ENCODE measurements at places on chromosomes 7 and 10.
A peak's percentile ranks its signal among the peaks of the same experiment; 100 is the strongest.

DNA sequence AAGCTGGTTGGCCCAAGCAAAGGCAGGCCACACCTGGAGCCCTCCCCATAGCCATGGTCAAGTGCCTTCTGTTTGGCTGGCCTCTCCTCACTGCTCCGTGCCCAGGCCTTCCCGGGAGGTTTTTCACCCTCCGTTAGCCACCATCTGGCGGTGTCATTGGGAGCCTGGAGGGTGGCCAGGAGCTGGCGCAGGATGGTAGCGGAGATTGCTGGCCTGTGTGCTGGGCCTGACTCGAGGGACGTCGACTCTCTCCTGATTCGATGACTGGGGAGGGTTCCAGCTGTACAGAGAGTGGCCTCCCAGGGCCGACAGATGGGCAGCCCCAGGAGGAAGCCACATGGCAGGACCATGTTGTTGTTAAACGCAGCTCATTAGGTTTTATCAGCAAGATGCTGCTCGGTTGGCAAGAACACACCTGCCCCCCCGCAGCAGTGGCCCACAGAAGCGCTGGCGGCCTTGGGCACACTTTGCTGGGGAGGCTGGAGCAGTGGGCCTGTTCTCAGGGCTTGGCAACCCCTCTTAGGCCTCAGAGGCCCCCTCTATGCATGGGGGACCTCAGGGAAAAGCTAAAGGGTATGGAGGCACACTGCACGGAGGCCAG is 64.0 kb upstream of the CACUL1 start:
- DNase-seq, result no peak

GRCh38 chr7:95095259-95095965 is 188.0 kb downstream of the PPP1R9A start:
- DNase-seq, result no peak

DNA sequence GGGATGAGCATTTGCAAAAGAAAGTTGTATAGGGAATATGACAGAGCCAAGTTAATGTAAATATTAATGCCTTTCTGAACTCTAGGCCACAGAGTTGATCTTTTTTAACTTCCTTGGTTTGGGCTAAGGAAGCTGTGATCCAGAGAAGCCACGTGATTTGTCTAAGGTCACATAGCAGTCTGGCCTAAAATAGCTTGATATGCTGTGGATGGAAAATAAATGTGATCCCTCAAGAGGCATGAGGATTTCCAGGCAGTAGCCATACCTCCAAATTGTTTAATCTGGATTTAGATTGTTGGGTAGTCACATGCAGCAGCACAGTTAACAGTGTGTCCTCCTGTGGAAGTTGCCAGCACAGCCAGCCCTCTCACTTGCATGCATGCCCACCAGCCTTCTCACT is 165.7 kb upstream of the LANCL2 start:
- no peak for DNase-seq

DNA sequence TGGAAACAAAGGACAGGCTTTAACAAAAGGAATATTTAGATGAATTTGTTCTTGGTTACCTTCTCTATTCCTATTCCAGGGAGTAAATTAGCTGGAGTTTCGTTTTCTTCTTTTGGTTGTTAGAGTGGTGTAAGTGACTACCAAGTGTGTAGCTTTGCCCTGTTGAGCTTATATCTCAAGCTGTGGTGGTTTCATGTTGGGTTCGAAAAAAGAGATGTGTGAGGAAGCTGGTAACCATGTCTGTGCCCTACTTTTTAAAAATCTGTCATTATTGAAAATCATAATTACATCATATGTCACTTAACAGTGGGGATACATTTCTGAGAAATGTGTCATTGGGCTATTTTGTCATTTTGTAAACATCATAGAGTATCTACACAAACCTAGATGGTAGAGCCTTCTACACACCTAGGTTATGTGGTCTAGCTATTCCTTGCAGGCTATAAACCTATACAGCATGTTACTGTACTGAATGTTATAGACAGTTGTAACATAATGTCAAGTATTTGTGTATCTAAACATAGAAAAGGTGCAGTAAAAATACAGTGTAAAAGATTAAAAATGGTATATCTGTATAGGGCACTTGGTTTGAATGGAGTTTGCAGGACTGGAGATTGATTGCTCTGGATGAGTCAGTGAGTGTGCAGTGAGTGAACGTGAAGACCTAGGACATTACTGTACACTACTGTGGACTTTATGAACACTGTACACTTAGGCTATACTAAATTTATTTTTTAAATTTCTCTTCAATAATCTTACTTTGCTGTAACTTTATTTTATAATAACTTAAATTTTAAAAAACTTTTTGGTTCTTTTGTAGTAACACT is 90.4 kb downstream of the SEPTIN7 start:
- no peak for DNase-seq

- DNase-seq, result no peak
These were observed 733.2 kb downstream of the INHBA start for GRCh38 chr7:40969641-40970040.

- no peak for DNase-seq
These were observed 30.8 kb downstream of the GRID1 start for GRCh38 chr10:86335831-86336230.

GRCh38 chr10:59872892-59873463 is 33.4 kb downstream of the CCDC6 start:
- DNase-seq, result no peak

GRCh38 chr7:12759151-12759550 is 71.7 kb downstream of the ARL4A start:
- no peak for DNase-seq

GRCh38 chr7:31084226-31084625 is 32.1 kb downstream of the ADCYAP1R1 start:
- no peak for DNase-seq

- DNase-seq, result no peak
These were observed at the start of gene NYAP1 for GRCh38 chr7:100483722-100484672. Gene NYAP1, plus strand, starts transcription at chr7:100483927. Its CDS starts 1,385 bp downstream, at chr7:100485312.

GRCh38 chr7:78769481-78770101 is 683.9 kb downstream of the MAGI2 start:
- no peak for DNase-seq

GRCh38 chr10:91381257-91381891 is 28.8 kb upstream of the HECTD2 start:
- no peak for DNase-seq

GRCh38 chr7:158015403-158016179 is 572.0 kb downstream of the PTPRN2 start:
- no peak for DNase-seq

DNA sequence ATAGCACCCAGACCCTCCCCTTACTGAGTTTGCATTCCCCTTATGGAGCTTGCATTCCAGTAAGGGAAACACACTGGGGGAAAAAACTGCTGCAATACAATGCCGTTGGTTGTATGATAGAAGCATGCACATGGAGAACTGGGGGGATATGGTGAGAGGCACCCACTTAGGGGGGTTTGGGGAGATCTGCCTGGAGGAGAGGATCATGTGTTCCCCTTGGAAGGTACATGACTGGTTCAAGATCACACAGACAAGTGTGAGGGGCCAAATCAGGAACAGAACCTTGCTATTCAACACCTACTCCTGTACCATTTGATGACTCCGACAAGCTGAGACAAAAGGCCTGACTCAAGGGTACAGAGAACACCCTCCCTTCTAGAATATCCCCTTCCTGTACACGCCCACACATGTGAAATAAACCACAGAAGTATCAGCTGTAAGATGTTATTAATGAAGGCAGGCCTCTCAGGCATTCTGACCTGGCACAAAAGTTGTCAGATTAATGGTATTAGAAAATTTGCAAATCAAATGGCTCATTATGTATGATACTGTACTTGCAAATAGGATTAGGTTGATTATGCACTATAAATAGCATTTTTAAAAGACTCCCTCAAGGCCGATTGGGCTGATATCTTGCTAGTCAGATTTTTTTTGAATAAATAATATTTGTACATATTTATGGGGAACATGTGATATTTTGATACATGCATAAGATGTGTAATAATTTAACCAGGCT is 122.2 kb downstream of the NPY start:
- DNase-seq, result no peak

DNA sequence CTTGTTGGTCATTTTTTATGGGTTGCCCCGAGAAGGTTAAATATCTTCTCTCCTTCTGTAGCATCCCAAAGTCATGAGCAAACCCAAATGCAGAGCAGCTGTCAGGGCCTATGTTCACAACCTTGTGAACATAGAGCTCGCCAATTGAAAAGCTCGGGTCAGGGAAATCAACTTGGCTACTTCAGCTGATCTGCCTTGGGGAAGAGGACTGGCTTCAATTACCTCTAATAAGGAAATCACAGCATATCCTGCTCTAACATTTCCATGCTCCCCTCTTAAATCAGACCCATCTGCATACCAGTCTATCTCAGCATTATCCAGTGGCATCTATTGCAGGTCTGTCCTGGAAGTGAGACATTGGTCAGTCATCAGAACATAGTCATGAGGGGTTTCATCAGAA is 105.6 kb downstream of the ANKRD26 start:
- no peak for DNase-seq

GRCh38 chr7:1952169-1952760 is 280.5 kb downstream of the MAD1L1 start:
- DNase-seq, result no peak

- no peak for DNase-seq
These were observed 60.9 kb downstream of the BAMBI start for GRCh38 chr10:28738200-28738599.

DNA sequence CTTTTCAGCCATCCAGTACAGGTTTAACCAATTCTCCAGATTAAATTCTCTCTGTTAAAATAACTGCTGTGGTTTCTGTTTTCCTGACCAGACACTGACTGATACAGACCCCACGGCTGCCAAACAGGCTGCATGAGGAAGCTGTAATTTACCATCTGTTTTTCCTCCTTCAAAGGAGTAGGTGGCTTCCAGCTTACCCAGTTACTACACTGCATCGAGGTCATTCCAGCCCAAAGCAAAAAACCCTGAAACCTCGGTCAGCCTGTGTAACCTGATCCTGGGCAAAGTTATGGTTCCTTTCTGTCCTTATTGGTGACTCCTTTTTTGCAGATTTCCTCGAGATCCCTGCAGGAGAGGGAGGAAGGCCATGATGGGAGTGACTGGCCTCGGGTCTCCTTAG is 27.9 kb upstream of the LOXL4 start:
- DNase-seq, result peak; percentile 39

DNA sequence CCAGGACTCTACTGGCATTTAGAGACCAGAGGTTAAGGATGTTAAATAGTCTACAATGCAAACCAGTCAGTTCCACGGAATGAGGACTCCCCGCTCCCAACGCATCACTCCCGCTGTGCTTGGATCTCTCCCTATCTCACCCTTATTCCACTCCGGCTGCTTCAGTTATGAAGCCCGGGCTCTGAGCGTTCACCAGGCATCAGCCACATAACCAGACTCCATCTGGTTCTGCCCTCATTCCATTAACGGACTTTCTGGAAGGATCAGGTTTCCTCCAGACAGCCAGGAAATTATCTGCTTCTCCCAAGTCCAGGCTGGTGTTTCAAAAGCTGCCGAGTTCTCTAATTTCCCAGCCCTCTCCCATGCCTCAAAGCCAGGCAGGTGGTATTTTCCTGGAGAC is 499.3 kb downstream of the GLRX3 start:
- DNase-seq, result no peak

DNA sequence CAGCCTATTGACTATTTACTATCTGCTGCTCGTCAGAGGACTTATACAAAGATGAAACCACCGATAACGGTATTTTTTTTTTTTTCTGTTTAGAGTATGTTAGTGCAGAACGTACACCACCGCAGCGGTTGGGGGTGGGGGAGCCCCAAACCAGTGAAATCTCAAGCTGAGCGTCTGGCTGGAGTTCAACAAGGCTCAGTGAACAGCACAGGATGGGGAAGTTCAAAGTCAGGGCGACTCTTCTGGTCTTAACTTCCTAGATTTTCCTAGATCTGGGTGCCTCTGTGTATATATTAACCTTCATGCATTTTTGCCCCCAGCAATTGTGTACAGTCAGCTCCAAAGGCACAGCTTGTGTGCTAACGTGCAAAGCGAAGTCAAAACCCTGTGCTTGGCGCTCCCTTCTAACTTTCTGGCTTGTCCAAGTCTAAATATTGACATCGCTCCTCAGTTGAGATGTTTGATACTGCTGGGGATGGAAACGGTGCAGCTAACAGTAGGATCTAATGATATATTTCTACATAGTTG is 1.1 kb downstream of the RHOBTB1 start:
- peak; percentile 10 for DNase-seq

DNA sequence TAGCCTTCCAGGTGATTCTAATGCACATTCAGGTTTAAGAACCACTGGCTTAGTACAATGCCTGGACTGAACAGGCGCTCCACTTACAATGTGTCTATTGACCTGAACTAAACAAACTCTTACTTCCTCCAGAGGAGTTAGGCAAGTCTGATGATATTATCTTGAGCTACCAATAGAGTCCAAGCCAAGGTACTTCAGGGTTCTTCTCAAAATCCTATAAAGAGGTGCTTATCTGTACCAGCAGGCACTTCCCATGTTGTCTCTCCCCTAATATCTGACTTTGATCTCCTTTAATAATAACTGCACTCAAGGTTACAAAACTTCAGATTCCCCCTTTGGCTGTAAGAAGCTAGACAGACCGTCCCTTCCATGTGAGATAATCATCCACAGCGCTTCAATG is 157.0 kb upstream of the SVIL start:
- no peak for DNase-seq

GRCh38 chr7:141201145-141201885 is 127.5 kb downstream of the TMEM178B start:
- no peak for DNase-seq

GRCh38 chr10:27372095-27372494 is 131.5 kb upstream of the ACBD5 start:
- DNase-seq, result no peak

DNA sequence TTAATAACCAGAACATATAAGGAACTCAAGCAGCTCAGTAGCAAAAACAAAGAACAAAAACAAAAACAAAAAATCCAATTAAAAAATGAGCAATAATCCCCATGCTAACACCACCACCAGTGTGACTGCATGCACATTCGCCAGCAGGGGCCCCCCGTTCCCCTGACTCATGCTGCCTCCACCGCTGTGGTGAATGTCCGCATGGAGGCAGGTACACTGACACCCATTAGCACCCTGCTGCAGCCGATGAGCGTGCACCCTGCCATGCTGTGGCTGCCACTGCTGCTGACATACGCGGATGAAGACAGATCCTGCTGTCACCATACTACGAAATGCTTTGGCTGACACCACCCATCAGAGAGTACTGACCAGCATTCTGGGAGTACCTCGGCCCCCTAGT is 321.6 kb upstream of the LRRTM3 start:
- no peak for DNase-seq

GRCh38 chr7:2849941-2850766 is 6.0 kb upstream of the GNA12 start:
- no peak for DNase-seq

DNA sequence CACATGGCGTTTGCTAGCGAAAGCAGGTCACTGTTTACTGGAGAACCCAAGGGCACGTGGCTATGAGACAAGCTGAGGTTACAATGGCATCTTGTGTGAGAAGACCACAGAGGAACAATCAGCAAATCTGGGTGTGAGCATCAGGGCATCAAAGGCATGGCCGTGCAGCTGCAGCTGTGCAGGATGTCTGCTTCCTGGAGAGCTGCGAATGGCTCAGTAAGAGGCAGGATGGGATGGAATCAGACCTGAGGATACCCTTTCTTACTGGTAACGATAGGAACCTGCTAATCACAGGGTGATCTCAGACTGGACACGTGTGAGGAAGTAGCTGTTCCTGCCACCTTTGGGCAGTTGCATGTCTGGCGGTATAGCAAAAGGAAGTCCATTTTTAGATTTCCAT is 119.5 kb downstream of the RNF216 start:
- no peak for DNase-seq
